ENCODE measurements at places on chromosomes 2 and 18. TPM values are rescaled to one million over a fixed set of nuclear protein-coding genes. Genes with fewer than 3 reads are reported as not detected.

DNA sequence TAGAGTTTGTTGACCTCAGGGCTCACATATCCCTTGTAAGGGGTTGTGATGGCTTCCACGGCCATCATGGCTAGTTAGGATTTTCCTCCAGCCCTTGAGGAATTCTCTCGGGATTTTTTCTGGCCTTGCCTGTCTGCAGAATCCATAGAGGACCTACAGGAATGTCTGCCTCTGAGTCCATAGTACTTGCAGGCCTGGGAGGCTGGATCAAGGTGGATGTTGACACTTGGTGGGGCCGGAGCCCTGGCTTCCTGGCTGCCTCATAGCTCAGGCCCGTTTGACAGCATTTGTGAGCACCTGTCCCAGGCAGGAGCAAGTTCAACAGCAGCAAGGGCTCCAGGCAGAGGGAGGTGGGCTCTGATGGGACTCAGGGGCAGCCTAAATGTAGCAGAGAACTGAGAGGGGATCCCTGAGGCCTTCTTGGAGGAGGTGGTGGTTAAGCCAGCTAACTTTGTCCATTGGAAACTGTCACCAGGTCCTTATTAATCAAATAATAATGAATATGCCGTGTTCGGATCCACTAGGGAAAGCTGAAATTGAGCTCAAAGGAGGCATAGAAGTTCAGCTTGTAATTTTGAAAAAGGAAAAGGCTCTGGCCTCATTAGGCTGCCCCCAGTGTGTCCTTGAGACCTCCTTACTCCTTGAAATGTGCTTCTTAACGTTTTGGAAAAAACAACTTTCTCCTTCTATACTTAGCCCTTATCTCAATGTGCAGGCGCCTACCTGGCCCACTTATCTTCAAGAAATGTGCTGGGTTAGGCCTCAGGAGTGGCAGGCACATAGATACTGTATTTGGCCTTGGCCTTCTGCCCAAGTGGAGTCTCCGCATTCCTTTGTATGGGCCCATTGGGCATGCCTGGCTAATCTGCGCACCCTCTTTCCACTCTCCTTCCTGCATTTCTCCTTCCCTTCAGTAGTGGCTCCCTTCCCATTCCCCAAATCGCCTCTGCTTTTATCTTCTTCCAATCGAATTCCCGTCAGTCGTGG lies 66.9 kb downstream of the HPCAL1 start:
- no peak for DNase-seq

GRCh38 chr2:12721566-12722446 lies 5.1 kb downstream of the TRIB2 start:
- DNase-seq = no peak

GRCh38 chr2:218323526-218324472 lies 31.5 kb upstream of the TMBIM1 start:
- DNase-seq = no peak

GRCh38 chr2:97869722-97870346 lies 125.9 kb downstream of the TMEM131 start:
- DNase-seq = no peak

GRCh38 chr2:239082425-239082824 lies 234.5 kb downstream of the TWIST2 start:
- no peak for DNase-seq

- no peak for DNase-seq
These were observed 24.1 kb downstream of the EIF2AK3 start for GRCh38 chr2:88603146-88603545.

- no peak for DNase-seq
These were observed 1.3 kb downstream of the INPP4A start for GRCh38 chr2:98445683-98446581.

GRCh38 chr2:156057647-156058046 lies 274.9 kb downstream of the NR4A2 start:
- DNase-seq = no peak

GRCh38 chr2:191128172-191128910 lies 22.5 kb downstream of the STAT4 start:
- no peak for DNase-seq

DNA sequence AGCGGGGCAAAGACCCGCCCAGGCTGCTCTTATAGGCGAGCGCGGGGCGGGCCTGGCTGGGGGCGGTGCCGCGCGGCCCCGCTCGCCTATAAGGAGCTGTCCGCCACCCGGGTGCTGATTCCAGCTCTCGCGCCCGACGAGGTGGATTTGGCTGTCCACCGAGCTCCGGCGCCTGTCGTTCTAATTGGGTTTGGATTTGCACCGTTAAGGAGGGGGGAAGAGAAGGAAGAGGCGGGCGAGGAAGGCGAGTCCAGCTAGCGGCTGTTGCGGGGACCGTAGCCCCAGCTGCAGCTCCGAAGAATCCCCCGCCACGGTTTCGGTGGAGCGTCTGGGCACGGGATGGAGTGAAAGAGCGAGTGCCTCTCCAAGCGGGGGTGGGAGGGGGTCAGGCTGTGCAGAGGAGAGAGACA lies at the start of gene CNTNAP5:
Gene CNTNAP5 (plus strand): TSS at position 117 of the 410 bp plus-strand sequence. CDS start 364 bp downstream, outside the sequence.
- no peak for DNase-seq

The NBEAL1 gene
- total RNA-seq = 28.7 TPM

The SCYGR2 gene
- not detected for total RNA-seq

The GPAT2 gene
- 6.6 TPM for total RNA-seq

The DAW1 gene
- not detected for total RNA-seq
